Suprapubic skin (tissue), 4 donors: ENCODE measurements at places on chromosomes 4 and X. TPM values are rescaled to one million over a fixed set of nuclear protein-coding genes. Genes with fewer than 3 reads are reported as not detected.

DNA sequence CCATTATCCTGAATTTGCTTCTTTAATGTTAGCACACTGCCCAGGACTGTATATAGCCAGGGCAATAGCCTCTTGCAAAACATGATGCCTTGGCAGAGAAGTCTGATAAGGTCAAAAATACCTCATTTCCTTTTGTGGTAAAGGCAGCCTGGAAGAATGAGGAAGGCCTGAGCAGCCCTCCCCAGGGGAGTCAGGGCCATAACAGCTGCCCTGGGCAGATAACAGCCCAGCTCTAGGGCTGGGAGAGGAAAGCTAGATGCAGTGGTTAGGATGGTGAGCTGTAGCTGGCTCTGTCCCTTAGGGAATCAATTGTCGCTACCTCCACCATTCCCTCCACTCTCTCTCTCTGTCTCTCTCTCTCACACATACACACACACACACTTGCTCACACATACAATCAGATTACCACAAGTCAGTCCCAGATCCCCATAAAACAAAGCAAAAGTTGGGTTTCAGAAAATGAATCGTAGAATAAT lies 29.2 kb downstream of the EFHC2 start:
- H3K27me3 ChIP-seq: no peaks in the 10 kb centered on the region
- no peaks in the 10 kb centered on the region for H3K36me3 ChIP-seq
- H3K4me3 ChIP-seq: no peak overlapping the region
- no peaks in the 10 kb centered on the region for H3K4me1 ChIP-seq
- DNase-seq: no peak

DNA sequence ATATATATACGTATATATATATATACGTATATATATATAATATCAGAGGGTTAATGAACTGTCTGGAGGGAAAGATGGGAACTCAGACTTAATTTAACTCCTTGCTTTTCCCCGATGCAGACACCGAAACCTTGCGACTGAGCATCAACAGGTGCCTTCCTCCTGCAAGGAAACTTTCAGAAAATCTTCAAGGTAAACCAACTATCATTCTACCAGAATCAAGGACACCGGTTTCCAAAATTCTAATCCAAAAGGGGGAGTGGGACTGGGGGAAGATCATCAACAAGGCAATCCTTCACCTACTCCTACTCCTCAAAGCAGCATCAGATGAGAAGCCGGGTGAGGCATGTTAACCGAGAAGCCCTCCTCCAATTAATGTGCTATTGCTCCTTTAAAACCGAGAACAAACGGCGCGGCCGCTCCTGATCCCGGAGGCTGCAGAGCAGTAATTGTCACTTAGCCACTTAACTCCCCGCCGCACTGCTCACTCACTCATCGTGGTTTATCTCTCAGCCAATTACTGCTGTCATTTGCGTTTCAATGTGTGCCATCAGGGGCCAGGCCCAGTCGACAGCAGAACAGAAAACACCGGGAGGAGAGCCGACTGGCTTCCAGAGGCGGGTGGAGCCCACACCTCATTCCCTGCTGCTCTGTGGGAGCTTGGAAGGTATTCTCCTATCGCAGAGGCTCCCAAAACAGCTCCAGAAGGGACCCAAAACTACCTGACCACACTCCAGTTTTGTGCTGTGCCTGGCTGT lies 61.7 kb downstream of the MAML3 start:
- peak overlapping the region; percentile 71 for H3K27ac ChIP-seq
- H3K27me3 ChIP-seq: no peaks in the 10 kb centered on the region
- H3K36me3 ChIP-seq: no peaks in the 10 kb centered on the region
- peak; percentile 80 for DNase-seq
- H3K4me1 ChIP-seq: peaks cover 59% of the 10 kb centered on the region

DNA sequence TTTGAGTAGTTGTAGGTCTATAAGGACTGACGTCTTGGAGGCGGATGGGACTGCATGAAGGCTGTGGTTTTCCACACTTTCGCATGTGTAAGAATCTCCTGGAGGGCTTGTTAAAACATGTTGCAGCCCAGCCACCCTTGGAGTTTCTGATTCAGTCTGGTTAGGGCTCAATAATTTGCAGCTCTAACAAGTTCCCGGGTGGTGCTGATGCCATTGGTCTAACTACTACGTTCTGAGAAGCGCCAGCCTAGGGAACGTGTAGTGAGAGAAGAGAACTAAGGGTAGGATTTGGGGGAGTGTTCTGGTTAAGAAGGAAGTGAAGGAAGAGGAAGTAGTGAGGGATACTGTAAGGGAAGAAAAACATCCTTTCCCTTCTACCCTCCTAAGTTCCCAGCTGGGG lies 138.9 kb downstream of the LARP7 start:
- no peak for DNase-seq
- no peaks in the 10 kb centered on the region for H3K36me3 ChIP-seq
- no peaks in the 10 kb centered on the region for H3K27me3 ChIP-seq
- no peak overlapping the region for H3K4me3 ChIP-seq
- no peaks in the 10 kb centered on the region for H3K4me1 ChIP-seq

Gene NAT8L
- total RNA-seq: 1.8 TPM

Gene POU3F4
- not detected for total RNA-seq
